ENCODE measurements at places on chromosomes 1 and 21.
A peak's percentile ranks its signal among the peaks of the same experiment; 100 is the strongest.

DNA sequence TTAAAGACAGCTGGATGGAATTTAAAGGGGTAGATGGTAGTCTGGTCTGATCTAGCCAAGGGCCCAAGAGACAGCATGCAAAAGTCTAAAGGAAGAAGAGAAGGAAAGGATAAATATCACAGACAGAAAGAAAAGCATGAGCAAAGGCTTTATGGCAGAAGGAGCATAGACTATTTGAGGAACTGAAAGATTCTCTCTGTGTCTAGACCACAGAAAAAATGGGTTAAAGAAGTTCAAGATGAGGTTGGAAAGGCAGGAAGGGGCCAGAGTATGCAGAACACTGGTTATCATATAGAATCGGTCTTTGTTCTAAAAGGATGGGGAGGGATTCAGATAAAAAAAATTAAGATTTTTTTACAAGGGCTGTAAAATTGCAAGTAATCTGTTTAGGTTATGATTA, 136.8 kb upstream of the SGIP1 start:
- DNase-seq: no peak

DNA sequence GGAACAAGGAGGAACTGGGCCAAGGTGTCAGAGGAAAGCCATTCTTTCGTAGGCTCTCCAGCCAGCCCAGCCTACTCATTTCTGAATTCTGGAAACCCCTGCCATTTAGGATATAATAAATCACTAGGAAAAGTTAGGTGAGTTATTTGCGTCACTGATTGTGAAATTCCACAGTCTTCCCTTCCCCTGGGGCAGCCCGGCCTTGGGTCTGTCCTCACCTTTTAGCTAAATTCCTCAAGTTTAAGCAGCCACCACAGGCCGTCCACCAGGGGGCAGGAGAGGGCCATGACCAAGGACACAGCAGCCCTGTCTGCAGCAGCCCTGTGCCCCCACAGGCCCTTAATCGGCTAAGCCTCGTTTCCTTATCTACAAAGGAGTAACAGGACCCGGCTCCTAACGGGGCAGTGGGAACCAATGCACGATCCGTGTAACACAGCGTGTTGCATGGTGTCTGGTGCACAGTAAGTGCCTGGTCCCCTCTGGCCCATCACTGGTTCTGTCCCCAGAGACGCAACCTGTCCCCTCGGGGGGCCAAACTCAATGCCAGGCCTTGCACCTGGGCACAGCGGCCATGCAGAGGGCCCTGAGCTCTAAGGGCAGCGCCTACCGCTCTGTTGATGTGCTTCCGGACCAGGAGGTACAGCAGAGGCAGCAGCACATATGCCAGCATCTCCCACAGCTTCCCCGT, 18.1 kb downstream of the GPR157 start:
- peak; percentile 47 for DNase-seq

DNA sequence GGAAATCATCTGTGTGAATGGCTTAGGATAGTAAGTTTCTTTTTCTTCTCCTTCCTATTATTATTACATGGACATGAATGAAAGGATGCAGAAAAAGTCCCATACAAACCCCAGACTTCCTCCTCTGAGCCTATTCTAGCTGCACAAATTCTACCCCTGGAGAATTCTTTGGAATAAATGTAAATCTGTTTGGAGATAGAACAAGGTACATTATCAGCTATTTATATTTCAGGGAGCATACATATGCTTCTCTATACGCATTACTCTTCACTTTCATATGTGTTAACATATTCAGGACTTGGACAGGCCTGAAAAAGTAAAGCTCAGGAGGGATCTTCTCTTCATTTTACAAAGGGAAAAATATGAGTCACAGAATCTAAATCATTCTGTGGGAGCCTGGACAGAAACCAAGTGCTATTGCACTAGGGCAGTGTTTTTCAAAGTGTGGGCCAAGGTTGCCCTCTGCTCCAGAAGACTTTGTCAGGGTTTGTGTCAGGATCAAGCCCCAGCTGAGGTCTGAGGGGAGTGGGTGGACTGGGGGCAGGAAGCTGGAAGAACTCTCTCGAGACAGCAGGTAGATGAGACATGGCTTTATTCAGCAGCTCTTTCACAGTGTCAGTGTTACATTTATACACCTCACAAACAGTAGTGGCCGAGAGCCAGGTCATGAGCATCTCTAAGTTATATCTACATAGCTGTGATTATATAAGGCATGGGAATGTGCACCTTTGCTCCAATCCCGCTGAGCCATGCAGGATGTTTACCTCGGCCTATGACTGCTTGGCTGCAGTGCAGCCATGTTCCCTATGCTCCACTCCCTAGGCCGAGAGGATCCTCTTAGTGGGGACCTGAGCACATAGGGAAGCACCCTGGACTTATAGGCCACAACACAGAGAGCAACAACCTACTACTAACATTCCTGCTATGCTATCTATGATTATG, 114.3 kb downstream of the GDAP2 start:
- no peak for DNase-seq

DNA sequence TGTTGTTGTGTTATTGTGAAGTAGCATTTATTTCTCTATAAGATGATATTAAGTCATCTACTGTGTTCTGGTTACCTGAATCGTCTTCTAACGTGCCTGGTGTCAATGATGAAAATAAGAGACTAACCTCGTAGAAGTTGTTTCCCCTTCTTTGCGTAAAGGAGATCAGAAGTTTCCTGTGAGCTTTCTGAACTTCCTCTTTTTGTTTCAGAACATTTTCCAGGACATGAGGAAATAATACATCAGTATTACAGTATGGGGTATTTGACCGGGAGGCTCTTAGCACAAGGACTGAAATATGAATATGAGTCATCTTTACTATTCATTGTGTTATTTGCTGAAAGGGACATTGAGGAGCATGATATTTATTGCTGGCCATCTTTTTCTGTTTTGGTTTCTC, 1.3 kb downstream of the ST6GALNAC3 start:
- DNase-seq: no peak

- DNase-seq: no peak
Observed at GRCh38 chr1:199463521-199464127, 563.9 kb upstream of the NR5A2 start.

DNA sequence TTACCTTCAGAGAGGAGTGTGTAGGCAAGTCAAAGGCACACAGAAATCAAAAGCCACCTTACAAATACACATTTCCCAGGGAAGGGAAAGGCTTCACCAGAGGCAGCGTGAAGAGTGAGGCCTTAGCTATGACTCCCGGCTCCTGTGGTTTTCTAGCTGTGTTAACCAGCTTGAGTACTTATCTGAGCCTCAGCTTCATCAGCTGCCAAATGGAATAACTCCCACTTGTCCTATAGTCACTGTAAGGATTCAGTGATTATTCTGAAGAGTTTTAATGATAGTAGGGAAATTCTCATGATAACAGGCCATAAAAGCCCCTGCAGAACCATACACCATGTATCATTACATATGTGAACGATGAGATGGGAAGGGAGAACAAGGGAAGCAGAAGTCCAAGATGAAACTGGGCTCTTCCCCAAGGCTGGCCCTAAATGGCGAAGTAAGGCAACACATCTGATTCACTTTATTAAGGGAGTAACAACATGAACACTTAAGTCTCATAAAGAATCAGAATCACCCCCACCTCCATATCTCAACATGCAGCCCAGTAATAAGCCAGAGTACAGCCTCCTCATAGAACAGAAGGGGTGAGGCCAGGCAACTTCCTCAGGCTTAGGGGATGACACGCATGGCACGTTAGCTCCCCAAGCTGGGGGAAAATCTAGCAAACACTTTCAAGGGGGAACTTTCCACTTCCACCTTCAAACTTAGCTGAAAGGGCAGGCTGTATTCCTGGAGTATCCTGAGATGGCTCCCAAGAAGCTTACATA, 63.7 kb downstream of the SLC66A1 start:
- no peak for DNase-seq

GRCh38 chr1:56378341-56379070, 200.9 kb downstream of the PLPP3 start:
- DNase-seq: no peak

DNA sequence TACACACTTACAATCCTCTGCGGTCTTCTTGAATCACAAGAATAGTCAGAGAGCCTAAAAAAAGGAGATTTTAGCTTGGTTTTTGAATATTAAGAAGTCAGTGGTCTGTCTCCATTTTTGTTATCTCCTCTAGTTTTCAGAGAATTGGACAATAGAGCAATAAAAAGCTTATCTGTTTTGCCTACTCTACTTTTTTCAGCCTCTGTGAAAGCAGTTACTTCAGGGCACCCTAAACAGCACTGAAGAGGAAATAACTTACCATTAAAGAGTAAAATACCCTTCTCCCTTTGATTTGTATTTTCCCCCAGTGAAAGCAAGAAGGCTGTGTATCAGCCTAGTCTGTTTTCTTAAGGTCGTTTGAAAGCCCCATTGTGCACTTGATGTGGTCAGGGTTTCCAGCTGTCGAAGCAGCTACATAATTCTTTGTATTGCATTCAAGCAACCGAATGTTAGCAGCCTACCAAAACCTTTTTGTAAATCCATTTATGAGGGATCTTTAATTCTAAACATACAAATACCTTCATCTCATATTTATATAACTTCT, 1.0 kb downstream of the NTMT2 start:
- DNase-seq: no peak

- DNase-seq: no peak
Observed at GRCh38 chr1:247077213-247077612, 1.4 kb downstream of the ZNF670 start.

- DNase-seq: no peak
Observed at GRCh38 chr21:28762357-28762735, 230.3 kb downstream of the LTN1 start.

GRCh38 chr1:1665815-1666251, 7.0 kb upstream of the CDK11B start:
- DNase-seq: peak; percentile 62

GRCh38 chr21:16522548-16522947, 792.8 kb downstream of the USP25 start:
- DNase-seq: no peak

DNA sequence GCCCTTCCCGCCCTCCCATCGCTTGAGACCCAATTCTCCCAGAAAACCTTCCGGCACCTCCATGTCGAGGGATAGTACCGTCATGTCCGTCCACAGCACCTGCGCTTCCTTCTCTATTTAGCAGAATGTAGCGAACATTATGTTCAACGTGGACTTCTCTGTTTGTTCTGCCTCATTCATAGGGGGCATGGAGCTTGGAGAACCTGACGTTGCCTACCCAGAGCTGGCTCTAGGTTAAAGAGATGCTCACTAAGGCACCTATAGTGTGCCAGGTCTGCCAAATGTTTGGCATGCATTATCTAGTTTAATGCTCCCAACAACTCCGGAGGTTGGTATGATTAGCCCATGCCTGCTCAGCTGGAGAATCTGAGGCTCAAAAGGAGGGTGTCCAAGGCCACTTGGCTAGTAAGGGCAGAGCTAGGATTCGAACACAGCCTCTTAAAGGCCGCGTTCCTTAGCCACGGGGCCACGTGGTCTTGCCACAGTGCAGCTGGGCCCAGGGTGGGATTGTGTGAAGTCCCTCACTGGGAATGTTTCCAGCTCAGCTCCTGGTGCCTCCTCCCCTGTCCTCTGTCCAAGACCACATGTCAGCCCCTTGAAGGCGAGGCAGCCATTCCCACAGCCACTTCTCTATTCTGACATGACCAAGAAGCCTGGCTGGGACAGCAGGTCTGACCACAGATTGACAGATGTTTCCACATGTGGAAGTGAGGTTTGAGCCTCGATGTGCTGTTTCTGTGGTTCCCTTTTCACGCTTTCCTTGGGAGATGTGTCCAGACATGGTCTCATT, 57.8 kb downstream of the RUNX3 start:
- DNase-seq: no peak

DNA sequence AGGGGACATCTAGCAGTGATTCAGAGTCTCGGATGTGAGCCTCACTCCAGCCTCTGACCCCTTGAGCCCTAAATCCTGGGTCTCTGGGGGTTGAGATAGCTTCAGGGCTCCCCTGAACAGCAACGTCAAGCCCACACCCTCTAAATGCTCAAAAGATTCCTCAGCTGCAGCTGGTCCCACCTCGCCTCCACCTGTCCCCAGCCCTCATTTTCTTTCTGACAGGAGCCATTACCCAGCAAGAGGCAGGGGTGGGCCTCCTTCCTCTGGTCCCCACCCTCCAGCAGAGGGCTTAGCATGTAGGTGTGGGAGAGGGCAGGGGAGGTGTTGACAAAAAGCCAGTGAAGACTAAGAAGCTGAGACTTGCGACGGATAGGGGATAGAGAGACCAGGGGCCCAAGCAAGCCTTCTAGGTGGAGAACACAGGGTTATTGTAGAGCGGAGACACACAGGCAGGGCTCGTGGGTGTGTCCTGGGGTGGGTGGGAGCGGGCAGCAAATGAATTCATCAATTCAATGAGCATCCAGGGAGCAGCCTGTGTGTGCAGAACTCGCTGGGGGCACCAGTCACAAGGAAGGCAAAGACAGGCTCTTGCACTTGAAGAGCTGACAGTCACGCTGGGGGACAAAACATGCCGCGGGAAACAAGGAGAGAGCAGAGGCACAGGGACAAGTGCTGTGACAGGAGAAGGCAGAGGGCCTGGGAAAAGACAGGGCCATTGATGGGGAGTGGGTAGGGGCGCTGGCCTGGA, 48.9 kb upstream of the GOLT1A start:
- no peak for DNase-seq

- DNase-seq: no peak
Observed at GRCh38 chr21:38968887-38969543, 163.3 kb downstream of the ETS2 start.

- peak; percentile 56 for DNase-seq
Observed at GRCh38 chr21:45388011-45388521, 16.9 kb upstream of the COL18A1 start.

GRCh38 chr1:236086537-236086936, 21.6 kb upstream of the NID1 start:
- no peak for DNase-seq

- DNase-seq: no peak
Observed at GRCh38 chr1:43936431-43937151, 3.0 kb downstream of the ARTN start.

DNA sequence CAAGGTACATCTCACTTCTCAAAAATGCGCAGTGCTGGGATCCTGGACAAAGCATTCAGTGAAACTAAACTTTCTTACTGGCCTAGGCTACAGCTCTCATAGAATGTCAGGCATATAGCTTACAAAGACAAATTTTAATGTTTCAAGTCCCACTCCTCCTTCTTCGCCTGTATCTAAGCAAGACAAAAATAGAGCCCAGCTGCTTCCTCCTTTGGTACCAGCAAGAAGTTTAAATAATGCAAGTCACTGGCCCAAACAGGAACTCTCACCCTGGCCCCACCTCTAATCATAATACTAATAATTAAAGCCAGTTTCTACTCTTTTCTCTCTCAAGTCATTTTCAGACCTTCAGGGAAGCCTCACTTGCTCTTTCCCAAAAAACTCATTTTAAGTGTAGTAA, 1267.9 kb downstream of the MRPL39 start:
- no peak for DNase-seq
